ENCODE measurements at places on chromosomes 3 and 15.

DNA sequence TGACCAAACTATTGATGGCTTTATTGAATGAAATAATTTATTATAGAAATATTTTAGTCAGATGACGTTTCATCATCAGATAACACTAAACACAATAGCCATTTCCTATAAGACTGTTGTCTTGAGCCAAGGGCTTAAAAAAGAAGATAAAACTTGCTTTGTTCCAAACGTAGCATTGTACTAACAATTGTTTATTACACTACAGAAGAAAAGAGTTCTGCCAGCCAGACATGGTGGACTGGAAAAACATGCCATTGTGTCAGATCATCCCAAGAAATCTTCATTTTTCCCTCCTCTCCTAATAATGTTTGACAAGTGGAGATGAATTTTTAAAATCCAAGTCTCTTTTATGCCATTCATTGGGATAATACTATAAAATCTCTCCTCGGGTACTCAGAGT, 203.3 kb downstream of the CDIN1 start:
- no peak for DNase-seq

DNA sequence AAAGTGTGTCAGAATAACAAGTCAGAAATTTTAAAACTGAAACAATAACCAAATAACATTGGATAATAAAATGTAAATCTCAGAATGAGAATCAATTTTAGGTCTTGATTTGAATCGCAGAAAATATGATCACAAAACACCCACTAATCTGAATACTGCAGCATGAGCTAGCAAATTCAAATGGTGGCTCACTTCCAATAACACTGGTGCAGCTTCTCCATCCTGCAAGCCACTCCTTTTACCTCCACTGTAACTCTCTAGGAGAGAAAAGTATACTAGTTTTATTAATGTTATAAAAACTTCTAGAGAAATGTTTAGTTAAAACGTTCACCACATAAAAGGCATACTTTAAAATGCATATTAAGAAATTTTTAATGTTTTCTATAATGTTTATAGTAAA, 30.4 kb downstream of the UBE3A start:
- no peak for DNase-seq

- DNase-seq: no peak
Measured at GRCh38 chr3:18868911-18869689, 279.2 kb upstream of the KCNH8 start.

GRCh38 chr3:16388850-16389441, 123.9 kb downstream of the OXNAD1 start:
- no peak for DNase-seq

- no peak for DNase-seq
Measured at GRCh38 chr15:71883447-71883846, 73.1 kb downstream of the NR2E3 start.

GRCh38 chr3:192277477-192277876, 449.9 kb downstream of the FGF12 start:
- DNase-seq: no peak
